ENCODE measurements at places on chromosomes 3 and 15. TPM values are rescaled to one million over a fixed set of nuclear protein-coding genes. Genes with fewer than 3 reads are reported as not detected.
A peak's percentile ranks its signal among the peaks of the same experiment; 100 is the strongest.

GRCh38 chr15:52288051-52288942 lies 7.3 kb downstream of the MYO5C start:
- no peaks in the 10 kb centered on the region for H3K36me3 ChIP-seq
- H3K27me3 ChIP-seq = no peaks in the 10 kb centered on the region
- no peak for DNase-seq
- H3K27ac ChIP-seq = no peak overlapping the region
- H3K4me3 ChIP-seq = no peak overlapping the region

GRCh38 chr3:124558991-124559845 lies 171.0 kb upstream of the UMPS start:
- no peak for DNase-seq
- H3K4me3 ChIP-seq = no peak overlapping the region
- H3K4me1 ChIP-seq = no peaks in the 10 kb centered on the region
- no peaks in the 10 kb centered on the region for H3K36me3 ChIP-seq

- no peak for DNase-seq
- no peak overlapping the region for H3K4me3 ChIP-seq
- peaks cover 5% of the 10 kb centered on the region for H3K4me1 ChIP-seq
- H3K27ac ChIP-seq = no peak overlapping the region
- peaks cover 10% of the 10 kb centered on the region for H3K36me3 ChIP-seq
- no peaks in the 10 kb centered on the region for H3K27me3 ChIP-seq
These were observed 9.5 kb downstream of the MAPK6 start for GRCh38 chr15:52028431-52029093.

DNA sequence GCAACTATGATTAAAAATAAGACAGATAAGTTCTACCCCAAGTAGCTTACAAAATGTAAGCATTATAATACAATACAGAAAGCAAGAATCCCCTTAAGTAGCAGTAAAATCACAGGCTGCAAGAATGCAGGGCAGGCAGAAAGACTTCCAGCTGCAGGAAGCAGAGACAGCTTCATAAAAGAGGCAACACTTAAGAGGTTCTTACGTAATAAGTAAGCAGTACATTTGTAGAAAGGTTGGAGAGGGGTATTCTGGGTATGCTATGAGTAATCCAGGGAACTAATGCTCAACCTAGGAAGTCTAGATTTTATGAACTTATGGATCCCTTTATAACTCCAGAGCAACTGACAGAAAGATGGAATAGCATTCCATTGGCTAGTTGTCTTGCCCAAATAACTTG lies 151.6 kb downstream of the IL5RA start:
- no peak overlapping the region for H3K27ac ChIP-seq
- H3K4me3 ChIP-seq = no peak overlapping the region
- H3K27me3 ChIP-seq = no peaks in the 10 kb centered on the region

DNA sequence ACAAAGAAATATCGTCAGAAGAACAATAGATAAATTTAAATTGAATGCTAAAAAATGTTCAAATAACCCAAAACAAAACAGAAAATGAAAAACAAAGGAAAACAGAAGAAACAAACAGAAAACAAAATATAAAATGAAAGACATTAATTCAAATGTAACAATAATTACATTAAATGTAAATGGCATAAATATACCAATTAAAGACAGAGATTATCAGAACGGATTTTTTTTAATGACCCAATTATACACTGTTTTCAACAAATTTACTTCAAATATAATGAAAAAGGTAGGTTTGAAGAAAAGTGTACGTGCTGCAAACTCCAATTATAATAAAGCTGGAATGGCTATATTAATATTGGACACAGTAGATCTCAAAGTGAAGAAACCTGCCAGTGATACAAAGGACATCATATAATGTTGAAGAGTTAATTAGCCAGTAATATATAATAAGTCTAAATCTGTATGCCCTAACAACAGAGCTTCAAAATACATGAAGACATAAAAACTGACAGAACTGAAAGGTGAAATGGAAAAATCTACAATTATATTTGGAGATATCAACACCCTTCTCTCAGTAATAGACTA lies 193.8 kb downstream of the ZBTB20 start:
- no peak overlapping the region for H3K27ac ChIP-seq
- DNase-seq = no peak
- H3K27me3 ChIP-seq = no peaks in the 10 kb centered on the region
- no peaks in the 10 kb centered on the region for H3K4me1 ChIP-seq
- no peak overlapping the region for H3K4me3 ChIP-seq
- H3K36me3 ChIP-seq = peaks cover 4% of the 10 kb centered on the region

DNA sequence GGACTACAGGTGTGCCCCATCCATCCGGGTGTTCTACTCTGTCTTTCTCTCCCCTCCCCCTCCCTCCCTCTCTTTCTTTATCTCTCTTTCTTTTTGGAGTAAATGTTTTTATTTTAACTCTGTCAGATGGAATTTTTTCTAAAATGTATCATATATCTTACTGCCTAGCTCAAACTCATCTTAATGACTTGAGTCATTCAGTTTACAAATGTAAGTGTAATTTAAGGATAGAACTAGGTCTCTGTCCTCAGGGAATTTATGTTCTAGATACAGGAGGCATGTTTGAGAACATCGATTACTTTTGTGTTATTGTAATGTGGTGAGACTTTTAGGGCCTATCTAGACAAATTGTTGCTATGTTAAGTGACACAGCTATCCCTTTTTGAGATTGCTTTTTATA lies 3.5 kb downstream of the TBC1D23 start:
- no peak for DNase-seq
- no peaks in the 10 kb centered on the region for H3K27me3 ChIP-seq
- peaks cover 1% of the 10 kb centered on the region for H3K36me3 ChIP-seq
- H3K4me1 ChIP-seq = peaks cover 20% of the 10 kb centered on the region
- no peak overlapping the region for H3K4me3 ChIP-seq
- H3K27ac ChIP-seq = no peak overlapping the region

DNA sequence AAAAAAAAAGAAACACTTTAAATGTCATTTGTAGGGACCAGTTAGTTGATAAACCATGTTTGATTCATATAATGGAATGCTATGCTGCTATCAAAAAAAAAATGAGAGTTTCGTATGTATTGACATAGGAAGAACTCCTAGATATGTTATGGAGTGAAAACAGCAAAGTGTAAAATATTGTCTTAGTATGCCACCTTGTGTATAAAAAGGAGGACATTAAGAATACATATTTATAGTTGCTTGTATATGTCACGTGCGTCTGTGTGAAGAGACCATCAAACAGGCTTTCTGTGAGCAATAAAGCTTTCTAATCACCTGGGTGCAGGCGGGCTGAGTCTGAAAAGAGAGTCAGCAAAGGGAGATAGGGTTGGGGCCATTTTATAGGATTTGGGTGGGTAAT lies 39.5 kb downstream of the KBTBD8 start:
- no peak for DNase-seq
- no peak overlapping the region for H3K27ac ChIP-seq
- H3K4me3 ChIP-seq = no peak overlapping the region

GRCh38 chr3:176595307-176595706 lies 602.0 kb downstream of the TBL1XR1 start:
- H3K4me3 ChIP-seq = no peak overlapping the region
- no peaks in the 10 kb centered on the region for H3K27me3 ChIP-seq
- H3K27ac ChIP-seq = no peak overlapping the region
- no peak for DNase-seq
- H3K4me1 ChIP-seq = no peaks in the 10 kb centered on the region

GRCh38 chr3:55592572-55592971 lies 105.5 kb upstream of the WNT5A start:
- no peak overlapping the region for H3K27ac ChIP-seq
- DNase-seq = no peak

GRCh38 chr3:95408464-95408862 lies 1345.6 kb downstream of the NSUN3 start:
- H3K4me3 ChIP-seq = no peak overlapping the region
- no peaks in the 10 kb centered on the region for H3K4me1 ChIP-seq
- no peak overlapping the region for H3K27ac ChIP-seq
- DNase-seq = no peak

GRCh38 chr15:45773149-45773548 lies 138.3 kb downstream of the SQOR start:
- no peaks in the 10 kb centered on the region for H3K36me3 ChIP-seq
- H3K4me1 ChIP-seq = no peaks in the 10 kb centered on the region
- DNase-seq = no peak
- peaks cover 3% of the 10 kb centered on the region for H3K27me3 ChIP-seq
- H3K4me3 ChIP-seq = no peak overlapping the region

DNA sequence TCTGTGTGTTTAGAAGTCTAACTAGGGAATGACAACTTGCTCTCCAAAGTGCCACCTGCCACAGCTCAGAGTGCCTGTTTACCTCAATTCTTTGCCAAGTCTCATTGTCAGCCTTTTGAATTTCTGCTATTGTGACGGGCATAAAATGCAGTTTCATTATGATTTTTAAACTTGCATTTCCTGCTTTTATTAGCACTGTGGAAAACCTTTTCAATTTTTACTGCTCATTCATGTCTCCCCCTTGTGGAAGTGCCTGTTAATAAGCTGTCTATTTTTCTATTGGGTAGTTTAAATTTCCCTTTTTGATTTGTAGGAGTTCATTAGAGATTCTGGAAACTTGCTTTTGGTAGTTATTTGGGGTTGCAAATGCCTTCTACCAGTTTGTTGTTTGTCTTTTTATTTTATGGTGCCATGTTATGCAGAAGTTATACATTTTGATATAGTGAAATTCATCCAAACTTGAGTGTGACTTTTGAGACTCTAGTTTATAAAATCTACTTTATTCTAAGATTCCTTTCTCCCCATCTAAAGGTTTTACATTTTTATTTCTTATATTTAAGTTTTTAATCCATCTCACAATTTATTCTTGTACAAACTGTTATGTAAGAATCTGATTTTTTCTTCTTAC lies 53.9 kb upstream of the FRMD4B start:
- no peak overlapping the region for H3K27ac ChIP-seq
- no peaks in the 10 kb centered on the region for H3K27me3 ChIP-seq
- H3K4me1 ChIP-seq = no peaks in the 10 kb centered on the region
- no peaks in the 10 kb centered on the region for H3K36me3 ChIP-seq
- DNase-seq = no peak

DNA sequence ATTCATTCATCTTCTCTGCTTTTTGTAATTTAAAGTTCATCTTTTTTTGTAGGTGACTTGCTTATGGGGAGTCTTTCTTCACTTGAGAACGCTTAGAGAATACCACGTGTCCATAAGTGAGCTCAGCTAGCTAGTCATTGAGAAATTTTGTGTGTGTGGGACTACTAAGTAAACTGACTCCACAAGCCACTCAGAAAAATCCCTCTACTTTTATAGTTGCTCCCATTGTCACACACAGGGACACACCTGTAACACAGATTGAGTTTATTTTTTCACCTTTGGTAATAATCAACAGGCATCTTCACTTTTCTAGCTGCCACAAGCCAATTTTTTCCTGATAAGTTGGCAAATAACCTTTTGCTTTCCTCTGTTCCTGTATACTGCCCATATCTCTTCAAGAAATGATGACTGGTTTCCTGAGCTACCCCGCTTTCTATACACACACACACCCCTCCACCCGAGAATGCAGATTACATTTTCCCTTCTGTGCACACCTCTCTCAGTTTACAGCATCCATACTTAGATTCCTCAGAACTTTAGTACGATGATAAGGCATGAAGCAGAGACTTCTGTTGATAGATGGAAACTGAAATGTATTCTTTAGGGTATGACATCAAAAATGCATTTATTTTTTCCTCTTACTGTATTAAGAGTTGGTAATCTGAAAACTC lies 4.6 kb downstream of the TSC22D2 start:
- no peak for DNase-seq
- H3K27me3 ChIP-seq = no peaks in the 10 kb centered on the region
- H3K4me3 ChIP-seq = peak overlapping the region; percentile 98
- H3K27ac ChIP-seq = no peak overlapping the region

- no peak for DNase-seq
- H3K36me3 ChIP-seq = peaks cover 41% of the 10 kb centered on the region
- no peaks in the 10 kb centered on the region for H3K27me3 ChIP-seq
- H3K4me1 ChIP-seq = no peaks in the 10 kb centered on the region
- no peak overlapping the region for H3K4me3 ChIP-seq
These were observed 30.6 kb downstream of the ABCC5 start for GRCh38 chr3:183987000-183987600.

DNA sequence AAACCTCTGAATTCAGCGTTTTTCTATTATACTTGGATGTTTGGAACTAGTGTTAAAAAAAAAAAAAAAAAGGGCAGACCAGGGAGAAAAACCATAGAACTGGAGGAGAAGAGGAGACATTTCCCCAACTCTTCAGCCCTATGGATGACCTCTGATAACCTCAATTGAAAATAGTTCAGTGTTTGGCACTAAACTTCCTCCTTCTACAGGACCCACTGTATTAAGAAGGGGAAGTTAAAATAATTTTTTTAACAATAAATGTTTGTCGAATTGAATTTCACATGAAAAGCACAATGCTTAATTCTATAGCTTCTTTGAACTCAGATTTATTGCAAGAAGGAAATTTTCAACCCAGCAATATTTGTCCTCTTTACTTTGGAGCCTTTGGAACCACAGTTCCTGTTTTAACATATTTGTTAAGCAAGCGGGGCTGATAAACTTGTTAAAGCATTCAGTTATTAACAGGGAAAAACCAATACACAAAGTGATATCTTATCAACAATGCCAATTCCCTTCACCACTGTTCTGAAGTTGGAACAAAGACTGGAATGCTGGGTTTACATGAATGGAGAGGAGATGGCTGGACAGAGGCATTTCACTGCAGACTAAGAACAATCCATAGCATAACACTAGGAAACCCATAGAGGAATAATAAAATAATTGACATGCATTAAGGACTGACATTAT lies 3.1 kb upstream of the A4GNT start:
- H3K27ac ChIP-seq = no peak overlapping the region
- no peak overlapping the region for H3K4me3 ChIP-seq
- H3K27me3 ChIP-seq = peaks cover 10% of the 10 kb centered on the region
- DNase-seq = no peak
- no peaks in the 10 kb centered on the region for H3K4me1 ChIP-seq

GRCh38 chr3:134846911-134847317 lies 51.9 kb downstream of the EPHB1 start:
- no peaks in the 10 kb centered on the region for H3K4me1 ChIP-seq
- H3K4me3 ChIP-seq = no peak overlapping the region
- no peak overlapping the region for H3K27ac ChIP-seq
- H3K27me3 ChIP-seq = peaks cover 4% of the 10 kb centered on the region
- H3K36me3 ChIP-seq = no peaks in the 10 kb centered on the region

- no peak overlapping the region for H3K4me3 ChIP-seq
- no peaks in the 10 kb centered on the region for H3K27me3 ChIP-seq
- no peak overlapping the region for H3K27ac ChIP-seq
- no peak for DNase-seq
These were observed 26.0 kb downstream of the CYP19A1 start for GRCh38 chr15:51312166-51313073.

ARHGEF26 gene
- not detected for total RNA-seq

CASR gene
- total RNA-seq = not detected

ECE2 gene
- total RNA-seq = not detected

IL1RAP gene
- 20.2 TPM for total RNA-seq

CCDC39 gene
- total RNA-seq = not detected

DNAH12 gene
- total RNA-seq = 0.22 TPM

SCN5A gene
- total RNA-seq = not detected

Data from CD4-positive, CD25-positive, alpha-beta regulatory T cell (primary cell).